Testis (tissue), 5 donors: ENCODE measurements at places on chromosomes 12 and 14.
A peak's percentile ranks its signal among the peaks of the same experiment; 100 is the strongest.

- no peak overlapping the region for H3K4me3 ChIP-seq
- H3K36me3 ChIP-seq: no peaks in the 10 kb centered on the region
- H3K27me3 ChIP-seq: no peaks in the 10 kb centered on the region
Measured at GRCh38 chr14:90785471-90785870, 30.8 kb downstream of the TTC7B start.

DNA sequence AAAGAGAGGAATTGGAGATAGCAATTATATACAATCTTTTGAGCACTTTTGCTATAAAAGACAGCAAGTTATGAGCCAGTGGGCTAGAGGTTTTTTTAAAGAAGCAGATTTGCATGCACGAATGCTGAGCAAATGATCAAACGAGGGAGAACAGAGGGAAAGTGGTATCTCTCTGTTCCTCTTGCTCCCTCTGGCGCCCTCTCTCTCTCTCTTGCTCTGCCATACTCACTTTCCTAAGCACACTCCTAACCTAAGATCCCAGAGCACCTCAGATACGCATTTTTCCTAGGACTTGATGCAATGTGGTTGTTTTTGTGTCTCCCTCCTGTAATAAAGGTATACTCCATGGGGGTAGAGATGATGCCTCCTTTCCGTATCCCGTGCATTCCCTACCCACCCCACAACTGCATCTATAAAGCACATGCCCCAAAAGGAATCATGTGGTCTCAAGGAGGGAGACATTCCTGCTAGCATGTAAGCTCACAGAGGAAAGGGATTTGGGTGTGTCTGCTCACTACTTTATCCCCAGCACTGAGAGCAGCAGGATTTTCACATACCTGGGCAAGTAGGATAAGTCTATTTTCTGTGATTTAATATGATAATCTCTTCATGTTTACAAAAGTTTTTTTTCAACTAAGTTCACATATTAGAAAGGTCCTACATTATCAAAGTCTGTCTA, 270.2 kb downstream of the SSPN start:
- DNase-seq: no peak
- no peaks in the 10 kb centered on the region for H3K36me3 ChIP-seq

GRCh38 chr12:120076651-120077050, 39.9 kb downstream of the RAB35 start:
- no peak overlapping the region for H3K4me3 ChIP-seq
- H3K4me1 ChIP-seq: no peaks in the 10 kb centered on the region
- DNase-seq: no peak
- H3K27ac ChIP-seq: no peak overlapping the region
- H3K36me3 ChIP-seq: no peaks in the 10 kb centered on the region

DNA sequence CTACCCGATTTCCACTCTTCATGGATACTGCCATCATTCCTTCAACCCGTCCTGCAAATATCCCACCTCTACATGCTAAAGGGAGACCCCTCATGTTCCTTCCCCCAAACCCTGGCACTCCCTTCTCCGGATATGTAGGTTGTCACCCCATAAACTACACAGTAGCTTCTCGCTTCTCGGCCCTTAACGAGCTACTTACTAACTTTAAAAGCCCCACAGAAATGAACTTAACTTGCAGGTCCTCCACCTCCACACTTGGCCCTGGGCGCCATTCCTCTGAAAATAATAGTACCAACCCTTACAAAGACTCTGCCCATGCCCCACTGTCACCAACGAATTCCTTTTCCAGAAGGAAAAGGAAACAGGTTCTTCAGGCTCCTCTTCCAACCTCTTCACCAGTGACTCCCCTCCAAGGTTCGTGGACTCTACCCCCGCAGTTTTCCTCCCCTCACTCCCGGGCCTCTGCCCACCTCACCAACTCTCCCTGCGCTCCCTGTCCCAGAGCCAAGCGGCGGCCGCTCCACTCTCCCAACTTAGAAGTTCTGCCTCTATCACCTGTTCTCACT, 1.2 kb downstream of the SPPL3 start:
- peak overlapping the region; percentile 95 for H3K27ac ChIP-seq
- H3K4me3 ChIP-seq: peak overlapping the region; percentile 100
- no peaks in the 10 kb centered on the region for H3K36me3 ChIP-seq
- peaks cover 11% of the 10 kb centered on the region for H3K4me1 ChIP-seq
- no peak for DNase-seq
- no peaks in the 10 kb centered on the region for H3K27me3 ChIP-seq

GRCh38 chr14:104968153-104968527, 10.0 kb downstream of the AHNAK2 start:
- H3K27me3 ChIP-seq: no peaks in the 10 kb centered on the region
- no peak overlapping the region for H3K27ac ChIP-seq
- H3K4me1 ChIP-seq: peaks cover 16% of the 10 kb centered on the region
- DNase-seq: peak; percentile 67
- H3K4me3 ChIP-seq: no peak overlapping the region
- H3K36me3 ChIP-seq: no peaks in the 10 kb centered on the region

DNA sequence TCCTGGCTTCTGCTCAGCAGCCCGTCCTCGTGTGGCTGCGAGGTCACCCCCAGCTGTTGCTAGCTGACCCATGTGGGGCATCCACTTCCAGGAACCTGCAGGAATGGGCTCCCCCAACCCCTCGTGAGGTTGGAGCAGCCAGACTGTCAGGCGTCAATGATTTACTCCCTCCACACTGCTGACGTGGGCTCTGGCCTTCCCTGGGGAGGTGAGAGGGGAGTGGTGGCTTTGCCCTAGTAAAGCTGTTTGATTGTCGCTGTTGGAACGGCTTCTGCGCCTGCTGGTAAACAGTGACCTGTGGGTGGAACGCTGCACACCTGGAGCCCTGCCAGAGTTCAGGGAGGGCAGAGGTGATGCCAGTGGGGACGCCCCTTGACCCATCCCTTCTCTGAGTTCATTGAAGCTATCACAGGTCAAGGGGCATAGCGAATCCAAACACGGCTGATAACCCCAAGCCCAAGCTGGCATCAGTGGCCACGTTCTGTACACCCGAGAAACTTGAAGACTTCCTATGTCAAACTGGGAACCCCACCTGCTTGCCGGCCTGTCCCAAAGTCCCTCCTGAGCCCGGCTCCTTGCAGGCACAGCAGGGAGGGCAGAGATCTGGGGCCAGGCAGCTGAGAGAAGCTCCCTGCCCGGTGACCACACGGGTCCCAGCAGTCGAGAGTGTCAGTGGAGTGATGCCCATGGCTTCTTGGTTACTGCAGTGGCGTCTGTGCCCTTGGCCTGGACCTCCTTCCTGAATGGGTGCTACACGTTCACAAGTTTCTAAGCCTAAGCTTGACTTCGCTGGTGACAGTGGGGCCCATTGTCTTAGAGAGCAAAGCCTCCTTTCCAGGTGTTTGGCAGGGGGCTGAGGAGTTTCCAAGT, 2.7 kb downstream of the ASPG start:
- H3K4me1 ChIP-seq: peaks cover 5% of the 10 kb centered on the region
- DNase-seq: no peak
- H3K27ac ChIP-seq: no peak overlapping the region
- no peaks in the 10 kb centered on the region for H3K27me3 ChIP-seq
- no peak overlapping the region for H3K4me3 ChIP-seq

- no peak overlapping the region for H3K4me3 ChIP-seq
- no peaks in the 10 kb centered on the region for H3K36me3 ChIP-seq
- no peak for DNase-seq
- no peaks in the 10 kb centered on the region for H3K4me1 ChIP-seq
- no peaks in the 10 kb centered on the region for H3K27me3 ChIP-seq
Measured at GRCh38 chr14:31096255-31096654, 70.1 kb upstream of the STRN3 start.

- no peaks in the 10 kb centered on the region for H3K36me3 ChIP-seq
- no peaks in the 10 kb centered on the region for H3K27me3 ChIP-seq
- no peak for DNase-seq
- H3K4me1 ChIP-seq: no peaks in the 10 kb centered on the region
Measured at GRCh38 chr12:106711316-106711715, 63.2 kb upstream of the RIC8B start.

DNA sequence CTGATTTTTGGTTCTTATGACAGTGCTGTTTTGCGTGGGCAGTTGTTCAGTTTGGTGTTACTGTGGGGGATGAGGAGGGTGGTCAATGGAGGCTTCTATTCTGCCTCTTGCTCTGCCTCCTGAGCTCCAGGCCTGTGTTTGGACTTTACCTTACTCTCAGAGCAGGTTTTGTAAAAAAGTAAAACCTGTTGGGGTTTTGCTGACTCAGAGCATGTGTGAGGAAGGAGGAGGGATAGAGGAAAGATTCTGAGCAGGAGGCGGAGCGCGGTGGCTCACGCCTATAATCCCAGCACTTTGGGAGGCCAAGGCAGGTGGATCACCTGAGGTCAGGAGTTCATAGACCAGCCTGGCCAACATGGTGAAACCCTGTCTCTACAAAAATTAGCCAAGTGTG, 6.7 kb downstream of the A2ML1 start:
- H3K4me1 ChIP-seq: no peaks in the 10 kb centered on the region
- DNase-seq: no peak
- H3K27me3 ChIP-seq: no peaks in the 10 kb centered on the region
- H3K36me3 ChIP-seq: no peaks in the 10 kb centered on the region

- DNase-seq: no peak
- H3K27me3 ChIP-seq: no peaks in the 10 kb centered on the region
- peaks cover 7% of the 10 kb centered on the region for H3K4me1 ChIP-seq
- no peaks in the 10 kb centered on the region for H3K36me3 ChIP-seq
- no peak overlapping the region for H3K4me3 ChIP-seq
Measured at GRCh38 chr12:121921066-121921465, 2.7 kb downstream of the CFAP251 start.

- no peaks in the 10 kb centered on the region for H3K36me3 ChIP-seq
- H3K27me3 ChIP-seq: no peaks in the 10 kb centered on the region
- H3K4me1 ChIP-seq: no peaks in the 10 kb centered on the region
- H3K27ac ChIP-seq: no peak overlapping the region
Measured at GRCh38 chr14:58315606-58316005, 17.3 kb downstream of the ARID4A start.

DNA sequence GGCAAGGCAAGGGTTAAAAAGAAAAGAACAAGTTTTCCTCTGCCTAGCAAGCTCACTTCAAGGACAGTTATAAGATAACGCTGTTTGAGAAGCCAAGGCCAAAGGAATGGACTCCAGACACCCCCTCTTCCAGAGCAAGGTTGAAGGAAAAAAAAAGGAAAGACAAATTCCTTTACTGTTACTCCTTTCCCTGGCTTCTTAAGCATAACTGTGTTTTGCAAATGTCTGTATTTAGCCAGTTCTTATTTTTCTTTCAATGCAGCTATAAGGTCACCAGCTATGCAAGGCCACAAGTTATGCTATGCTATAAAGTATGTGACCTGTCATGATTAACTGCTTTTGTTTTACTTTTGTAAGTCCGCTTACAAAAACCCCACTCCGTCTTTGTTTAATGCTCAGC, 26.6 kb downstream of the ZNF410 start:
- peak overlapping the region; percentile 6 for H3K27ac ChIP-seq
- no peak overlapping the region for H3K4me3 ChIP-seq
- H3K27me3 ChIP-seq: no peaks in the 10 kb centered on the region

GRCh38 chr12:31431721-31432240, 105.8 kb upstream of the SINHCAF start:
- H3K27me3 ChIP-seq: no peaks in the 10 kb centered on the region
- no peak overlapping the region for H3K27ac ChIP-seq
- no peak for DNase-seq
- H3K4me1 ChIP-seq: peaks cover 4% of the 10 kb centered on the region
- no peak overlapping the region for H3K4me3 ChIP-seq
- no peaks in the 10 kb centered on the region for H3K36me3 ChIP-seq

- H3K36me3 ChIP-seq: no peaks in the 10 kb centered on the region
- H3K4me1 ChIP-seq: no peaks in the 10 kb centered on the region
- no peak for DNase-seq
- H3K4me3 ChIP-seq: no peak overlapping the region
- H3K27me3 ChIP-seq: no peaks in the 10 kb centered on the region
Measured at GRCh38 chr12:117714203-117714602, 254.6 kb downstream of the KSR2 start.

DNA sequence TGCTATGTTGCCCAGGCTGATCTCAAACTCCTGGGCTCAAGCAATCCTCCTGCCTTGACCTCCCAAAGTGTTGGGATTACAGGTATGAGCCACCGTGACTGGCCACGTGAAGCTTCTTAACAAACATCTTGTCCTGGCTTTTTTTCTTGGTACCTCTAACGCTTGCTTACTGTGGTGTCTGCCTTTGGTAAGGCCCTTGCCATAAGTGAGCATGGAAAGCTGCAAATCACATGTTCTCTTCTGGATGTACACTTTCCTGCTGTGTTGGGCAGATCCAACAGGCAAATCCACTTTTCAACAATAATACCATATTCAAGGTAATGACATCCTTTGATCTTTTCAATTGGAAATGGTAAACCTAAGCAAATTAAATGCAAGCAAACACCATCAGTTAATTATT, 54.6 kb downstream of the ARF6 start:
- no peaks in the 10 kb centered on the region for H3K4me1 ChIP-seq
- no peaks in the 10 kb centered on the region for H3K27me3 ChIP-seq
- H3K4me3 ChIP-seq: no peak overlapping the region
- no peak overlapping the region for H3K27ac ChIP-seq
- no peaks in the 10 kb centered on the region for H3K36me3 ChIP-seq

DNA sequence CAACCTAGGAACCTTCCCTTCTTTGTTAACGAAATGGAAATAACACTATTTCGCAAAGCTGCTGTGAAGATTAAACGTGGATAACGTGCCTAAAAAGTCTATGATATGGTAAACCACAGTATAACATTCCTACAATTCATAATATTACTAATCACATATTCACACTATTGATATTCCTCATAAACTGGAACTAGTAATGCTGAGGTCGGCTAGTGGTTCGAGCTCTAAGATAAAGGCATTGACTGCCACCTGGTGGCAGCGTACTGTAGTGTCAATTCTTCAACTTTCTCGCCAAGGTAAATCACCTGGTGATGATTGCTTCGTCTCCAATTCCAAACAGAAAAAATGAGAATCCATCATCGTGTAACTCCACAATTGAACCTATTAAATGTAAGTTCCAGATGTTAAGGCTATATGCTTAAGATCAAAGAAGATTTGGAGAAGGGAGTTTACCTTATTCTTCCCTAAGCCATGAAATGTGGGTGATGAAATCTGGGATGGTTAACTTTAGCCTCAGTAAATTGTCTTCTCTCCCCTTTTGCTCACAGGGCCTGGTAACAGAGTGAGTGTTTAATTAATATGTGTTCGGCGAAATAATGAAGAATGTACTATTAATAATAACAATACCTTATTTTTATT, 197.5 kb upstream of the TMEM132C start:
- no peak overlapping the region for H3K4me3 ChIP-seq
- peak; percentile 73 for DNase-seq
- H3K27me3 ChIP-seq: no peaks in the 10 kb centered on the region
- H3K4me1 ChIP-seq: peaks cover 4% of the 10 kb centered on the region
- no peak overlapping the region for H3K27ac ChIP-seq

- no peak for DNase-seq
- no peak overlapping the region for H3K4me3 ChIP-seq
- H3K36me3 ChIP-seq: no peaks in the 10 kb centered on the region
- no peaks in the 10 kb centered on the region for H3K4me1 ChIP-seq
- H3K27me3 ChIP-seq: no peaks in the 10 kb centered on the region
Measured at GRCh38 chr12:97397008-97397407, 65.6 kb upstream of the RMST start.
